ENCODE measurements at places on chromosomes 6 and 20.
A peak's percentile ranks its signal among the peaks of the same experiment; 100 is the strongest.

- DNase-seq = no peak
These were observed 2.1 kb downstream of the NQO2 start for GRCh38 chr6:3001773-3002293.

GRCh38 chr6:27591699-27592480 is 119.0 kb upstream of the ZNF184 start:
- DNase-seq = no peak

- peak; percentile 79 for DNase-seq
These were observed 207.1 kb downstream of the NFATC2 start for GRCh38 chr20:51335329-51335841.

GRCh38 chr6:36608788-36609563 is 14.8 kb downstream of the SRSF3 start:
- DNase-seq = no peak

GRCh38 chr6:114121913-114122662 is 151.1 kb upstream of the HDAC2 start:
- no peak for DNase-seq

All from activated CD4-positive, alpha-beta memory T cell treated with anti-CD3 and anti-CD28 coated beads for 36 hours (primary cell).